ENCODE measurements at places on chromosomes 3 and 15.

GRCh38 chr15:66943456-66944095 lies 121.8 kb upstream of the SMAD3 start:
- no peak for DNase-seq

GRCh38 chr3:147672436-147672835 lies 263.3 kb downstream of the ZIC1 start:
- no peak for DNase-seq

- no peak for DNase-seq
These were observed 2.3 kb downstream of the GLYCTK start for GRCh38 chr3:52289747-52290595.

GRCh38 chr15:93348711-93349545 lies 259.9 kb upstream of the RGMA start:
- no peak for DNase-seq

GRCh38 chr3:129934234-129935123 lies 40.0 kb upstream of the TRH start:
- peak; percentile 28 for DNase-seq

DNA sequence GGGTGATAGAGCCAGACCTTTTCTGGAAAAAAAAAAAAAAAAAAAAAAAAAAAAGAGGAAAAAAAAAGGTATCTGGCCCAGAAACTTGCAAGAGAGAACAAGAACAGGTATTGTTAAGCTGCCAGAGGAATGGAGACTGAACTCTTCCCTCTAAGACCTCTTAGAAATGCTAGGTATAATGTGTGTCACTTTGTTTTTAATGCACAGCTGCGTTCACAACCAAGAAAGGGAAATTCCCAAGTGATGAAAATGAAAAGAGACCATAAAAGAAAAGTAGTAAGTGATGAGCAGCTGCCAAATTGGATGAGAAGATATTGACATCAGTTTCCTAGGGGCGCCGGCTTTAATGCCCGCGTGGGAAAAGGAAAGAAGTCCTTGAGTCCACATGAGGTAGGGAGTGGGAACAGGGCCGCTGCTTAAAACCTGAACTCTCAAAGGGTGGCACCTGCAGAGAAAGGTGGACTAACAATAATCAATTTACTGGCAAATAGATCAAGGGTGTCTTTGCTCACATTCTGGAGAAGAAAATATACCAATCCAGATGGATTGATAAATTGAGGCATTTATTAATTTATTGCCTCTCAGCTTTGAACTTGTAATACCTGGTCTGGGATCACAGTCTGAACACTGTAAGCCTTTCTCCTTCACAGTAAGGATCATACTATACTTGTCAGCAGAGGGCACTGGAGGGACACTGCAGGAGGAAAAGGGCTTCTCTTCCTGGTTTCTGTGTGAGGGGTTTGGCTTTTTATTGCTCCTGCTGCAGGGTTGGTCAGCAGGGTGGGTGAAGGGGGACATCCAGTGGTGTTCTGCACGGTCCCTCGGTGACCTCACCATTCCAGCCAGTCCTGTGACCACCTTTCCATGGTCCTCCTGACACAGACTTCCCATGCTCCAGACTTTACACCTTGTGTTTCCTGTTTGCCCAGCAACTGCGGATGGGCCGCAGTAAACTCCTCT lies 131.6 kb downstream of the AQP9 start:
- peak; percentile 2 for DNase-seq

DNA sequence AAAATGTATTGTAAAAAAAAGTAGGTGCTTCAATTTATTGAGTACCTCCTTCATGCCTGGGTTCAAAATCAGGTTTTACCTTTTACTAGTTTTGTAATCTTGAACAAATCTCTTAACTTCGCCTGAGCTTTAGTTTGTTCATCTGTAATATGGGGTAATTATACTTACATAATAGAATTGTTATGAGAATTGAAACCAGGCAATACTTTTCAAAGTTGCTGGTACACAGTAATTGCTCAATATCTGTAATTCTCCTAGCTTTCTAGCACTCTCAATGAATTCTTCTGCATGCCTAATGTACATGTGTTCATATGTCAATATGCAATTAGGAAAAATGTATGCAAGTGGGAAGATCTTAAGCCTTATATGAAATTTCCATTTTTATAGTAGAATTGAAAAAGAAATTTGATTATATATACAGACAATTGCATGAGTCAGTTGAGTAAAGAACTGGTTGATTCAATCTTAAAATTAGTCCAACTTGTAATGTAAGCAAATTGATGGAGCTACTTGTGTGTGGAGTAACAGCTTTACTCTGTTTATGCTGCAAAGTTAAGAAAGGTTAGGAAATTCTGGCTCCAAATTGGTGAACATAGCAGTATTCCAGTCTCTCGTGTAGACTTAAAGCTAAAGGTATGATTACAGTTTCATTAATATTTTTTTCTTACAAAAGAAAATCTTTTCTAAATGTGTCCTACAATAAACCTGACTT lies 4.1 kb downstream of the TNFSF10 start:
- DNase-seq, result no peak

Measured in CD8-positive, alpha-beta memory T cell (primary cell).